ENCODE measurements at places on chromosomes 3 and 15. TPM values are rescaled to one million over a fixed set of nuclear protein-coding genes. Genes with fewer than 3 reads are reported as not detected.

The LRRC34 gene
- total RNA-seq: 4.3 TPM

The TNFSF10 gene
- 0.43 TPM for total RNA-seq

The SLC24A5 gene
- not detected for total RNA-seq

The C3orf70 gene
- total RNA-seq: 4.2 TPM

The SPATA16 gene
- not detected for total RNA-seq

The GOLGA6B gene
- total RNA-seq: not detected

The CAPN3 gene
- 2.6 TPM for total RNA-seq

The CISH gene
- 0.86 TPM for total RNA-seq

The SERPINI2 gene
- not detected for total RNA-seq

The ADGRG7 gene
- not detected for total RNA-seq

The VILL gene
- total RNA-seq: 4.3 TPM

The GOLGA6L7 gene
- not detected for total RNA-seq

The CHRD gene
- total RNA-seq: 1.7 TPM

The SLC12A8 gene
- 33.2 TPM for total RNA-seq

The CCR3 gene
- total RNA-seq: not detected

The EPHB1 gene
- 0.32 TPM for total RNA-seq

The SCAANT1 gene
- total RNA-seq: not detected

The POLQ gene
- 6.4 TPM for total RNA-seq

The CCR1 gene
- total RNA-seq: under 0.01 TPM

The NRG4 gene
- under 0.01 TPM for total RNA-seq

The EFCC1 gene
- not detected for total RNA-seq

The SYNPR gene
- not detected for total RNA-seq

Data from fibroblast of villous mesenchyme (primary cell).